ENCODE measurements at places on chromosomes 3 and 15.

DNA sequence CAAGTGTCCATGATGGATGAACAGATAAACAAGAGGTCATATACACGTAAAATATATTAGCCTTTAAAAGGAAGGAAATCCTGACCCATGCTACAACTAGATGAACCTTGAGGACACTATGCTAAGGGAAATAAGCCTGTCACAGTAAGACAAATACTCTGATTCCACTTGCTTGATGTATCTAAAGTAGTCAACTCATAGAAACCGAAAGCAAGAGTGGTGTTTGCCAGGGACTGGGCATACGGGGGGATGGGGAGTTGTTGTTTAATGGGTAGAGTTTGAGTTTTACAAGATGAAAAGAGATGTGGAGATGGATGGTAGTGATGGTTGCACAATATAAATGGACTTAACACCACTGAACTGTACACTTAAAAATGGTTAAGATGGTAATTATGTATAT is 65.4 kb downstream of the C3orf70 start:
- DNase-seq = no peak

DNA sequence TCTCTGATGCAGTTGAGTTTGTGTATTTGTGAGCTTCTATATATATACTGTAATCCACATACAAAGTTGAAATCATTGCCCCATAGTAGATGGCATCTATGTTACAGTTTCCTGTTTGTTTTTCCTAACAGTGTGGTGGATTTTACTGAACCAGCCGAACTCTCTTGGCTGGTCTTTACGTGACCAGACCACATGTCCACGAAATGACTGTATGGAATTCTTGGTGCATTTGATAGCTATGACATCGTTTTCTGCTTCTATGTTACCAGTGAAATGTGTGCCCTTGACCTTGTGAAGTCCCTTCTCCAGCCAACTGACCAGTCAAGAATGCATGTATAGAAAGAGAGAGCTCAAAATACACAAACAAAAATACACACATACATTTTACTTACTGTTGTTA is 1.8 kb downstream of the KCNMB2 start:
- no peak for DNase-seq

GRCh38 chr15:90262426-90262825 is 3.0 kb upstream of the NGRN start:
- no peak for DNase-seq

DNA sequence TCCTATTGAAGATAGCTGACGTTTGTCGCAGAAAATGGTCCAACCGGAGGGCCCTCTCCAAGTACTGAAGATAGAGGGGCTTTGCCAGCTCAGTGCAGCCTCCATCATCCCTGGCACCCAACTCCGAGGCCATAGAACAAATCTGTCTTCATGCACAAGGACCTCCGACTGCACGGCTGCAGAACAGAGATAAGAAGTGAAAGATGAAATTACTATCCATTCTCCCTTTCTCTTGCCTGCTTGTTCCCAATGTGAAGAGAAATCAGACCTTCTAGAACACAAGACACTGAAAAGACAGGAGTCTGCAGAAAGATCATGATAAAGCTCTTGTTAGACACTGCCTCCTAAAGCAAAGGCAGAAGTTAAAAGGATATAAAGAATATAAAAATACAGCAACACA is 19.9 kb downstream of the INO80 start:
- DNase-seq = no peak

DNA sequence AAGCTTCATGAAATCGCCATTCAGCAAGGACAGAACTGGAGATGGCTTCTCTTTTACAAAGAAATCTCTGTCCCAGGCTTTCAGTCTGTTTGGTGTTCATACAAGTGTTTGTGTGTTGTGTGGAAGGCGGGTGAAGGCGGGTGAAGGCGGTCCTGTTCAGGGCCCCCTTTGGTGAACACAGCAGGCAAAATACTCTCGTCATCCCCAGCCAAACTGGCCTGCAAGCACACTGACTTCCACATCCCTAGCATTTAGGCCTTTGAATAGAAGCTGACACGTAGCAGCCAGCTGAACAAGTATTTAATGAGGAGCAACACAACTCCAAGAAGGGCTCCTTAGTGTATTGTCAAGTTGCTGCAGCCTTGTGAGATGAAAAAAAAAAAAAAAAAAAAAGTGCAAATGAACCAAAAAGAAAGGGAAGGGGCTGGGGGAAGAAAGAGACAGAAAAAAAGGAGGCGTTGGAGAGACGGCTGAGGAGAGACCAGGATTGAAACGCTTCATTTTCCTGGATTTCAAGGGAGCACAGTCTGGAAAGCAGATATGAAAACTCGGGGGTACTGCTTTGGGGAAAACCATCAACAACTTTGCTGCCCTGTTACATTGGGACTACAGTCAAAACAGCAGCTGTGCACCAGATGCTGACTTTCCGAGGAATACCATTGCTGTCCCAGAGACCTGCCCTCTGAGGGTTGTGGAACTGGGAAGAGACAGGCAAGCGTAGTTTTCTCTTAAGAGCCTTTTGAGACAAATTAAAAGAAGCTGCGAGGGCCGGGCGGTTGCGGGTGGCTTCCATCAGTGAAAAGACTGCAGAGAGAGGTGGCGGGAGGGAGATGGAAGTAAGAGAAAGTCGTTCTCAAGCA is 74.6 kb downstream of the TGFBR2 start:
- DNase-seq = no peak

- DNase-seq = no peak
These were observed 68.6 kb downstream of the FHIT start for GRCh38 chr3:61182662-61183061.

DNA sequence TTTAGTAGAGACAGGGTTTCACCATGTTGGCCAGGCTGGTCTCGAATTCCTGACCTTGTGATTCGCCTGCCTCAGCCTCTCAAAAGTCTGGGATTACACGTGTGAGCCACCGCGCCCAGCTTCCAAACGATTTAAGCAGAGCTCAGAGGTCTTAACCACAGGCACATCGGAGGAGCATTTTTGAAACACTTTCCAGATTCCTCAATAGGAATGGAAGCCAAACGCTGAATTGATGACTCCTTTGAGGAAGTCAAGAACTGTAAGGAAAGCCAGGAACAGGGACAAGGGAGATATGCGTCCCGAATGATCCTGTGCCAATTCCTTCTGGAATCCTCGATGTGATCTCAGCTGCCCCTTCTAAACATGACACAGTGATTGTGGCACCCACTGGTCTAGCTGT is 40.0 kb downstream of the TRH start:
- DNase-seq = no peak

- no peak for DNase-seq
These were observed 91.6 kb upstream of the SETMAR start for GRCh38 chr3:4211610-4212009.

DNA sequence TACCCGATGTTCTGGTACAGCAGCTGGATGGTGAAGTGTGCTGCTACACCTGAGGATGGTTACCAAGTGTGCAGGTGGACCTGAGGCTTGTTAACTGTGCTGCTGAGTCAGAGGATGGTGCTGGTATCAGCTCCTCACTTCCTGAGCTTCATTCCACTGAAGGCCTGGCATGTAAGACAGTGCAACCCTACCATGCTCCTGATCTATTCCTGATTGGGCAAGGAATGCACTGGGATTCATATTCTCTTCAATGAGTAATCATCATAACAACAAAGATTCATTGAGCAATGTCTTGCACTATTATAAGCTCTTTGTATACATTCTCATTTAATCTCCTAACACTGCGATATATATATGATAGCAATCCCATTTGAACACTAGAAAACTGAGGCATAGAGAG is 62.9 kb upstream of the THSD4 start:
- DNase-seq = no peak

DNA sequence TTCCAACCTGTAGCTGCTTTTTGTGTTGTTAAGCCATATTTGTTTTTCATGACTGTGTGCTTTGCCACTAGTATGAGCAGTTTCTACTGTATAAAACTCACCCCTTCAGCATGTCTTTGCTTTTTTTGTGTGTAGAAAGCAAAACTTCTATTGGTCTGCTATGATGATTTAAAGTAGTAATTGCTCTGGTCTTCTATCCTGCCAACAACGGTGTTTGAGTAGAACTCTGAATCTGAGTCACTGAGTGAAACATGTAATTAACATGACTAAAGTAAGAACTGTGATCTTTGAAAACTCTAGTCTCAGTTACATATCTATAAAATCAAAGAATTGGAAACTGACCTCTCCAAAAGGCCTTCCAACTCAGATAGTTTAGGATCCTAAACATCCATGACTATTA is 133.6 kb downstream of the TPRG1 start:
- DNase-seq = no peak

DNA sequence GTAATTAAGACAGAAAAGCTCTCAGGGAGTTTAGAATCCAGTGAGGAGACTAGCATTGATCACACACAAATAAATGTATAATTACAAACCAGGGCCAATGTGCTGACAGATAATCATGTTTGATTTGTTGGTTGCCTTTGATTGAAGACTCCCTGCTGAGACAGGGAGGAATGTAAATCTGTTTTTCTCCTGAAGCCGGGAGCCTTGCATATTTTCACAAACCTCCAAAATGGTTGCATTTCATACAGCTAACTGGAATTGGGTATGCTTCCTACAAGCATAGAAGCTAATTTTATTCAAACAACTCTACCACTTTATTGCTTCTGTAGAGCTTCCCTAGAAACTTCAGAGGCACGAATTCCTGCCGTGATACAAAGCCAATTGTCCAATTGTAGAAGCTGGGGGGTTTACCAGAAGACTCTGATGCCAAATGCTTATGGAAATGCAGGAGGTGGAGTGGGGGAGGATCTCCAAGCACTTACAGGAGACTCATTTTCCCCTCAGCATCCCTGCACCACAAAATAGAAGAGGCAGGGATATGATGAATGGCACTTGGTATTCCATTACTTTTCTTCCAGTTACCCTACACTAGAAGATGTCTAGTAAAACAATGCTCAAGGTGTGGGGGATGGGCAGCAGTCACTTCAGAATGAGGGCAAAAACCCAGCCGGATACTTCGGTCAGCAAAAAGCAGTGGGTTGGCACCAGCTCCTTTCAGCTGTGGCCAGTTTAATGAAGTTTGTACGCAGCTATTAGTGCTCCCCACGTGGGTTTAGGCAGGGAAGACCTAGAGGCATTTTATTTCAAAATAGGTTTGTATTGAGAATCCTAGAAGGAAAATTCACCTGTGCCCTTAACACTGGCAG is 11.4 kb upstream of the MEX3B start:
- no peak for DNase-seq

GRCh38 chr3:47250309-47251060 is 32.1 kb downstream of the KIF9 start:
- DNase-seq = no peak
